ENCODE measurements at places on chromosomes 7 and 10.

GRCh38 chr10:77036993-77037734, 600.4 kb downstream of the KCNMA1 start:
- DNase-seq = no peak

DNA sequence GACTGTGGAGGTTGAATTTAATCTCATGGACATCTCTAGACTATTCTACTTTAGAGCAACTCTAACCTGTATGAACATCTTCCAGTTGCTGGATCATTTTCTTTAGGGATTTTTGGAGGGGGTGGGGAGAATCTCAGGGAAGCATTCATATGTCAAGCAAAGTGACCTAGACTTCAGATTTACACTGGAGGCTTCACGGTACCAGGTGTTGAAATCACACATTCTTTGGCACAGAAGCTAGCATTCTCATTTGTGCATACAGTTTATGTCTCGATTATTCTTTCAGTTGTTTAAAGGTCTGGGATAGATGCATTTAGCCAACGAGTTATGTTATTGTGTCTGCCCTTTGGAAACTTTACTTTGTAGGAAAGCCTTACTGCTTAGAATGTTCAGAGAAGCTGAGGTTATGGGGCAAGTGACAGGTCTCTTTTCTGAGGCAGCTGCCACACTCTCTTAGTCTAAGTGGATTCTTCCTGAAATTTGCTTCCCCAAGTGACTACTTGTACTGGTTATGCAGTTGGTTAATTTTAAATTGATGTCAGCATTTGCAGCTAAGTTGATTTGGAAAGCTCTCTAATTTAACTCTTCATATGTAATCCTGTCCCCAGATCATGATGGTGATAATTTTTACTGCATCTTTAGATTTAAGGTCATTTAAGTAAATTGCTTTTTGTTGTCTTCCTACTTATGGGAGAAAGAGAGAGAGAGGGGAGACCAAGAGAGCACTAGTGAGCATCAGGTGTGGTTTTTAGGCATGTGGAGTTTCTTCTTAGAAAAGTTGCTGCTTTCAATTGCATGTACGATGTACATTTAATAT, 153.8 kb downstream of the PRKG1 start:
- DNase-seq = no peak

- no peak for DNase-seq
Measured at GRCh38 chr7:48337012-48337621, 165.9 kb downstream of the ABCA13 start.

GRCh38 chr10:21184216-21184615, 287.1 kb upstream of the NEBL start:
- no peak for DNase-seq

DNA sequence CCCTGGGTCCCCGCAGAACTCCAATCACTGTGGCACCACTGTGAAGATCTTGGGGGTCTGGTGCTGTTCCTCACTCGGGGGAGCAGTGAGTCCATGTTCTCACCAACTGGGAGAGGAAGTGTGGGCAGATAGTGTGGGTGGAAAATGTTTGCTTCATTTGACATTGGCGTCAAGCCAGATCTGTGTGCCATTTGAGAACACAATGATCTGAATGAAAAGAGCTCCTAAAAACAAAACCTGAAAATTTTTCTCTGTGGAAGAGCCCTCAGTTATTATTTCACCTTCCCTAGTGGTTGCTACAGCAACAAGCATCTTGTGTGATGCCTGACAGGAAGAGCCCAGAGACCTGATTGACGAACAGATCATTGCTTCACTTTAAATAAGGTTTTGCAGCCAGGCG, 125.6 kb downstream of the VIPR2 start:
- no peak for DNase-seq

- DNase-seq = no peak
Measured at GRCh38 chr10:97707134-97707861, 6.2 kb upstream of the MARVELD1 start.

GRCh38 chr7:130475776-130476175, 16.1 kb upstream of the MEST start:
- DNase-seq = no peak

DNA sequence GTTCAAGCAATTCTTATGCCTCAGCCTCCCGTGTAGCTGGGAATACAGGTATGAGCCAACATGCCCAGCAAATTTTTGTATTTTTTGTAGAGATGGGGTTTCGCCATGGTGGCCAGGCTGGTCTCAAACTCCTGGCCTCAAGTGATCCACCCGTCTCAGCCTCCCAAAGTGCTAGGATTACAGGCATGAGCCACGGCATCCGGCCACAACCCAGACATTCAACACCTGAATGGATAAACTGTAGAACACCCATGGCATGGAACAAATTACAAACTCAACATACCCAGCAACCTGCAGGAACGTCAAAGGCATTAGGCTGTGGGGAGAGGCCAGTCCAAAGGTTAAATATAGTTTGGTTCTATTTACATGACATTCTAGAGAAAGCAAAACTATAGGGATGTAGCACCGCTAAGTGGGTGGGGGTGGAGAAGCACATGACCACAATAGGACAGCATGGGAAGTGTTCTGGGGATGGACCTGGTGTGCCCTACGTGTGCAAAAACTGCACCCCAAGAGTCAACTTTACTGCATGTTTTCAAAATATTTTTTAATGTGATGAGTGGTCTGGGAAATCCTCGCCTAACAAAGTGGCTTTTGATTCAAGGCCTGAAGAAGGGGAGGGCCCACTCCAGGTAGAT, 6.5 kb upstream of the PGAM2 start:
- DNase-seq = no peak

DNA sequence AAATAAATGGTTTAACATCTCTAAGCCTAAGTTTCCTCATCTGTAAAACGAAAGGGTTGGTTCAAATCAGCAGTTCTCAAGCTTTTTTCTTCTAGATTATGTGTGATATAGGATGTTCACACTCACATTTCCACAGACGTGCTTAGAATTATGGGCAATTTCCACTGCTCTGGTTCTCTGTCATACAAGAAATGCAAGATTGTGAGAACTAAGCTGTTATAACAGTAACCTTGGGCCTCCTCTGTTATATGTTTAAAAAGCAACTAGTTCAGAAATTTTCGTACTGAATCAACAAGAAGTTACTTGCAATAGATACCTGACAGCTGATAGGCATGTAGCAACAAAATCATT, 33.7 kb downstream of the ADD3 start:
- DNase-seq = no peak

DNA sequence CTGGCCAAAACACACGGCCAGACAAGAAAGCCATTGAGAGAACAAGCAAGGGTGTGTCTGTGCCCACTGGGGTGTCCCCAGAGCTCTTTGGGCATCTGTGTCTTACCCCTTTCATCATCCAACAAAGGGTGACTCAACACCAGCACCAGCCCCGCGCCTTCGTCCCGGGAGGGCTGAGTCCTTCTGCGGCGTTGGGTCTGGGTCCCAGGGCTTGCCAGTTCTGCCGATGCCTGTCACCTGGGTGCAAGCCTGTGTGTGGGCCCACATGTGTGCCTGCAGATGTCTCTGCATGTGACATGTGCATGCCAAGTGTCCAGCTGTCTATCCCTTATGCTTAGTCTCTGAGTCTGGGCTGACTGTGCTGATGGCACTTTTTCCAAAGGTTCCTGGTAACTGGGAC, 24.4 kb upstream of the ELN start:
- DNase-seq = no peak

DNA sequence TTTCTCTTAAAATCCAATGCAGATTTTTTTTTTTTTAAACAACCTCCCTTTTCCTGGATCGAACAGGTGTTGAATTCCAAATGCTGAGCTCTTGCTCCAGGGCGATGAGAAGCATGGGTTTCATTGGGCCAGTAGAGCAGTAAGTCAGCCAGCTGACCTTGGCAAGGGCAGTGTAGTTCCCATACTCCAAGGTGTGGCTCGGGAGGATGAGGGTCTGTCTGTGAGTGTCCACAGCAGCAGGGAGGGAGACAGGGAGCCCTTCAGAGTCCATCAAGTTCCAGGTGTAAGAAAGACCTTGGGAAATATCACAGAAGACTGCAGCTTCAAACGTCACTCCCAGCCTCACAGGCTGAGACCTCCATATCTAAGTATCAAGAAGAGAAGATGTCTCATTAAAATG, 50.4 kb downstream of the PKD1L1 start:
- DNase-seq = no peak

- DNase-seq = no peak
Measured at GRCh38 chr7:136403591-136403990, 426.4 kb upstream of the MTPN start.

GRCh38 chr7:68218461-68218860, 1221.8 kb downstream of the TYW1 start:
- DNase-seq = no peak

DNA sequence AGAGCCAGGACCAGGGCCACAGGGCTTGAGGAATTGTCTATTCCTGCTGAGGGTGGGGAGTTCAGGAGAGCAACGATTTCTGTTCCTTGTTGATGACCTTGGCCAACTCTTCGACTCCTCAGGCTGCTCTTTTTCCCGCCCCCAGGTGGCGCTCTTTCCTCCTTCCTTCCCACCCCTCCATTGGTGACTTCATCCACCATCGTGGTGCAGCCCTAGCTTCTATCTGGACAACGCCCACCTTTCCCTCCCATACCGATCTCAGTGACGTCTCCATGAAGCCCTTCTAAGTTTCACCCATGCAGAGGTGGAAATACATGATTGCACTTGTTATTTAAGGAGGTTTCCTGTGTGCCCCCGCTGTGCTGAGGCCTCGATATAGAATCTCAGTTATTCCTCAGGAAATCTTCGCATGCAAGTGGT, 22.1 kb upstream of the CARD11 start:
- no peak for DNase-seq

GRCh38 chr10:88428976-88429375, 154.1 kb downstream of the RNLS start:
- no peak for DNase-seq

GRCh38 chr10:35423505-35424306, 87.4 kb downstream of the CCNY start:
- DNase-seq = no peak

DNA sequence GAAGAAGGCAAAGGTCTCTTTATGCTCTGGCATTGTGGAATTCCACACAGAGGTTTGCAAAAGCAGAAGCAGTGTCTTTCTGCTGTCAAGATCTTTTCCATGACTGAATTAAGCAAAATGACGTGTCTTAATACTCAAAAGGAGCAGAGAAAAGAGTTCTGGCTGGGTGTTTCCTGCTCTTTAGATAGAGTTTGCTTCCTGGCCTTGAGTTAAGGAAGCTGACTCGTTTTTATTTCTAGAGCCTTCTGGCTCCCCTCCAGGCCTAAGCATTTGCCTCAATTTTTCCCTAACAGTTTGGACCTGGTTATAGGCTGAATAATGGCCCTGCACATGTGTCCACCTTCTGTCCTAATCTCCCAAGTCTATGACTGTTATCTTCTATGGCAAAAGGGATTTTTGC, 21.6 kb downstream of the TAS2R41 start:
- no peak for DNase-seq

- DNase-seq = no peak
Measured at GRCh38 chr7:98881561-98882315, 3.4 kb downstream of the TRRAP start.

GRCh38 chr10:117716889-117717288, 174.3 kb downstream of the EMX2 start:
- DNase-seq = no peak

- DNase-seq = no peak
Measured at GRCh38 chr10:89226891-89227290, 19.8 kb upstream of the CH25H start.

Measured in Right ventricle myocardium superior (tissue), 1 donor.